Keratinocyte (primary cell): ENCODE measurements at places on chromosomes 4 and X.

GRCh38 chrX:17529151-17529745 is 154.2 kb downstream of the NHS start:
- no peak for DNase-seq

GRCh38 chrX:123219916-123220315 is 35.8 kb downstream of the GRIA3 start:
- DNase-seq: no peak

DNA sequence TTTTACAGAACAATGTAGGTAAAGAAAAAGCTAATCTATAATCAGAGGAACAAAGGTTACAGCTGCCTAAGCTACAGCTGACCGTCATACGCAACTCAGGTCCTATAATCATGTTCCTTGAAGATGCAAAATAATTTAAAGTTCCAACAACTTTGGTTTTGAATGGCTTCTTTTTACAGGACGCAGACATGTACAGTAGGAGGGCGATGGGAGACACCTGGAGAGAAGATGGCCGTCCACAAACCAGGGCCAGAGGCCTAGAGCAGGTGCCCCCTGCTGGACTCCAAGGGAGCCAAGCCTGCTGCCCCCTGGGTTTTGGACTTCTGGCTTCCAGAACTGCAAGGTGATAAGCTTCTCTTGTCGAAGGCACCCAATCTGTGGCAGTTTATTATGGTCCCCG is 10.6 kb downstream of the HGFAC start:
- no peak for DNase-seq

GRCh38 chr4:8913121-8913857 is 41.6 kb upstream of the HMX1 start:
- no peak for DNase-seq
